PC-9 (cell line): ENCODE measurements at places on chromosomes 1 and 21.

- H3K27ac ChIP-seq: no peak overlapping the region
- H3K4me3 ChIP-seq: no peak overlapping the region
- H3K4me1 ChIP-seq: no peaks in the 10 kb centered on the region
- no peak for DNase-seq
These were observed 46.8 kb downstream of the NPHP4 start for GRCh38 chr1:5945445-5945844.

DNA sequence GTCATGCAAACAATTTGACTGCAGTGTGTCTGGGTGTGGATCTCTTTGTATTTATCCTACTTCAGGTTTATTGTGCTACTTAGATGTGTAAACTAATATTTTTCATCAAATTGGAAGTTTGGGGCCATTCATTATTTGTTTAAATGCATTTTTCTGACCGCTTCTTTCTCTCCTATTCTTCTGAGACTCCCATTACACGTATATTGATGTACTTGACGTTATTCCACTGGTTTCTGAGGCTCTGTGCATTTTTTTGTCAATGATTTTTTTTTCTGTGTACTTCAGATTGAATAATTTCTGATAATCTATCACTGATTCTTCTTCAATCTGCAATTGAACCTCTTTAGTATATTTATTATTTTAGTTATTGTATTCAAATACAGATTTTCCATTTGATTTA lies 276.8 kb downstream of the RYR2 start:
- no peak overlapping the region for H3K4me3 ChIP-seq
- peaks cover 3% of the 10 kb centered on the region; the same call in 1 of the 2 replicates for H3K27me3 ChIP-seq
- no peaks in the 10 kb centered on the region for H3K36me3 ChIP-seq
- no peak overlapping the region for H3K27ac ChIP-seq
- no peaks in the 10 kb centered on the region for H3K4me1 ChIP-seq

GRCh38 chr1:228927946-228928898 lies 192.9 kb downstream of the RHOU start:
- H3K36me3 ChIP-seq: no peaks in the 10 kb centered on the region
- no peak overlapping the region for H3K27ac ChIP-seq
- H3K4me1 ChIP-seq: no peaks in the 10 kb centered on the region
- no peak overlapping the region for H3K4me3 ChIP-seq
- peaks cover 23% of the 10 kb centered on the region; the same call in 1 of the 2 replicates for H3K27me3 ChIP-seq

GRCh38 chr1:52665006-52665941 lies 32.3 kb downstream of the SHISAL2A start:
- H3K4me1 ChIP-seq: peaks cover 27% of the 10 kb centered on the region
- H3K36me3 ChIP-seq: no peaks in the 10 kb centered on the region
- H3K4me3 ChIP-seq: no peak overlapping the region
